ENCODE measurements at places on chromosomes 7 and 10.
A peak's percentile ranks its signal among the peaks of the same experiment; 100 is the strongest.

DNA sequence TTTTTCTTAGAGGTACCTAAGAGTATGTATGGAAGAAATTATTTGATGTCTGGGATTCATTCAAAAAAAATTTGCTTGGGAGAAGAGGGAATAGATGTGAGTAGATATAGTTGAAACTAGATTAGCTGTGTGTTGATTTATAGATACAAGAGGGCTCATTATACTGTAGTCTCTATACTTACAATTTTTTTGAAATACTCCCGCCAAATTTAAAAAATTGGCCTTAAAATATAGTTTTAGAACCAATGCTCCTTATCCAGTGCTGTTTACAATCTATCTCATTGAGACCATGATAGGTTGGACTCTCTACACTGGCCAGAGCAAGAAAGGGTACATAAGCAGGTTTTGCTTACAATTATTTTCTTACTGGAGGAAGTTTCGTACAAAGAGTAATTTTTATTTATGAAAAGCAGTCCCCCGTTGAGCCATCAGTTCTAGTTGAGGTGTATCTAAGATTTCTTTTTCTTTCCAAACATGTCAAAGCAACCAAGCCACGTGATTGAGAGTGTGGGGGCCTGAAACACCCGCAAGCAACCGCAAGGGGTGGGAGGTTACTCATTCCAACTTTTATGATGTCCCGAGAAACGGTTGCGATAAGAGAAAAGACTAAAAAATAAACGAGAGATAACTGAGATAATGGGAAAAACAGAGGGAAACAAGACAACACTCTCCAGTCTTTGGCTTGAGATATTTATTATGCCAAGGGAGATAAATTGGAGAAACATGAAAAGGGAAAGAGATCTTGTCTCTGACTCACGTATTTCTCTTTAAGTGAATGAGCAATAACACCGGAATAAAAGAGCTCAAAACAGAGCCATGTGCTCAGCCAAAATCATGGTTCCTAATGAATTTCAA lies 729.2 kb downstream of the LRMDA start:
- DNase-seq: no peak

DNA sequence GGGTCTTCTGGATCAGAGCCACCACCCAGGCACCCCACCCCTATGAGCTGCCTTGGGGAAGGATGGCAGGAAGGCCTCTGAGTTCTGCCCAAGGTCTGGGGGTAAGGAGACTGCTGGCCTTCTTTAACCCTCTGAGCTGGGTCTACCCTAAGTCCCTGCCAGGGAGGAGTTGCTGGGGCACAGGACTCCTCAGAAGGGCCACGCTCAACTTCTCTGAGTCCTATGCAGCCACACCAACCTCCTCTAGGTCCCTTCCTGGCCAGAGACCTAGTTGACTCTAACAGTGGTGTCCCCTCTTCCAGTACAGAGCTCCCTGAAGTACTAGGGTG lies 2.6 kb upstream of the NEURL1 start:
- DNase-seq: no peak

DNA sequence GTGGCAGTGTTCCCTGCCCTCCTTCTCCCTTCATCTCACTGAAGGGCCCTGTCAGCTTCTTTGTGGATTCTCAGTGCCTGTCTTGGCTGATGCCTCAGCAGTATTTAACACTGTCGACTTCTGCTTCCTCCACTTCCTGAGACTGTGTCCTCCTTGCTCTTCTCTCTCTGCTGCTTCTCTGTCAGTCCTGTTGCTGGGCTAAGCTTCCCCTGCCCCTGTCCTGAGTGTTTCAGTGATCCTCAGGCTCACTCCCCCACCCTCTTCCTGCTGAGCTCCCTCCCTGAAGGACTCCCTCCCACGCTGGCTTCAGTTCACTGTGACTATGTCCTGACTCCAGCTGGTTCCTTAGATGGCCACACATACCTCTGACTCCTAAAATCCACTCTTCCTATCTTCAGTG lies 64.9 kb downstream of the CREM start:
- DNase-seq: peak; percentile 69

GRCh38 chr7:93242106-93242505 lies 9.9 kb downstream of the VPS50 start:
- DNase-seq: no peak
